Stimulated activated CD4-positive, alpha-beta T cell treated with anti-CD3 and anti-CD28 coated beads, Interleukin-1b, Interleukin-23, amount 100 ng/mL, for 48 hours (primary cell): ENCODE measurements at places on chromosomes 6 and 20.

GRCh38 chr6:38110481-38110971 is 291.0 kb downstream of the ZFAND3 start:
- no peak for DNase-seq

GRCh38 chr6:161353208-161353613 is 79.3 kb upstream of the AGPAT4 start:
- DNase-seq: no peak

- DNase-seq: no peak
Measured at GRCh38 chr20:7113577-7114466, 346.3 kb downstream of the BMP2 start.

- peak; percentile 79 for DNase-seq
Measured at GRCh38 chr20:48738399-48739304, 89.1 kb downstream of the PREX1 start.

- DNase-seq: no peak
Measured at GRCh38 chr6:1958257-1958656, 287.1 kb downstream of the GMDS start.

DNA sequence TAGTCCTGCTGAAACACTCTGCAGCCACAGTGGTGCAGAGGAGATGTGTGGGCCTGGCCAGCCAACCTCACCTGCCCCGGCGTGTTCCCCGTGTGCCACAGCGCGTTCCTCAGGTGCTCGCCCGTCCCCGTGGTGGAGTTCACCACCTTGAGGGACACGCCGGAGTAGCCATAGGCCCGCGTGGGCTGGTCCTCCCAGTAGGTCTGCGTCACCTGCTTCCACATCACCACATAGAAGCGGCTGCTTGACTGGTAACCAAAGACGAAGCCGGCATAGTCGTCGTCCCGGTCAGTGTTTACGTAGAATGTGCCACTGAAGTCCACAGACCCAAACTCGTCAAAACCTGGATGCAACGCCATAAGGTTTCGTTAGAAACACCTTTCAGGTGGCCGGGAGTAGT is 31.5 kb downstream of the THBS2 start:
- DNase-seq: no peak

DNA sequence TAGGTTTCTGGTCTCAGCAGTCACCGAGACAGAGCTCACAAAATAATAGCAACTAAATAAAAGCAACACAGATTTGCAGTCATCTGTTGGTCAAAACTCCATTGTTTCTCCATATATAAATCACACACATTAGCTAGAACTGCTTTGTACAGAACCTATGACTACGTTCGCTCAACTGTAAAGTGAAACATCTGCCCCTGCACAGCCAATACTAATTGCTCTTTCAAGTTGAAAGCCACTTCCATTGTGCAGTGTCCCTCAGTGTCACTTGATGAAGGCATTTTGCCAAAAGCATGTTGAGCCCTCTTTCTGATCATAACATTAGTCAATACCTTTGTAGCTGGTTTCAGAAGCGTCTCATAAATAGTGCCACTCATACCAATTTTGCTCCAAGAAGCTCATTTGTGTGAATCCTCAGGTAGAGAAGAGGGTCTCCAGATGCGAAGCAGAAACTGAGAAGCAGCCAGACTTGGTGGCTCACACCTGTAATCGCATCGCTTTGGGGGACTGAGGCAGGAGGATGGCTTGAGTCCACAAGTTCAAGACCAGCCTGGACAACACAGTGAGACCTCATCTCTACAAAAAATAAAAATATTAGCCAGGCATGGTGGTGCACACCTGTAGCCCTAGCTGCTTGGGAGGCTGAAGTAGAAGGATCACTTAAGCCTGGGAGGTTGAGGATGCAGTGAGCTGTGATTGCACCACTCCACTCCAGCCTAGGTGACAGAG is 68.9 kb downstream of the PERP start:
- no peak for DNase-seq

DNA sequence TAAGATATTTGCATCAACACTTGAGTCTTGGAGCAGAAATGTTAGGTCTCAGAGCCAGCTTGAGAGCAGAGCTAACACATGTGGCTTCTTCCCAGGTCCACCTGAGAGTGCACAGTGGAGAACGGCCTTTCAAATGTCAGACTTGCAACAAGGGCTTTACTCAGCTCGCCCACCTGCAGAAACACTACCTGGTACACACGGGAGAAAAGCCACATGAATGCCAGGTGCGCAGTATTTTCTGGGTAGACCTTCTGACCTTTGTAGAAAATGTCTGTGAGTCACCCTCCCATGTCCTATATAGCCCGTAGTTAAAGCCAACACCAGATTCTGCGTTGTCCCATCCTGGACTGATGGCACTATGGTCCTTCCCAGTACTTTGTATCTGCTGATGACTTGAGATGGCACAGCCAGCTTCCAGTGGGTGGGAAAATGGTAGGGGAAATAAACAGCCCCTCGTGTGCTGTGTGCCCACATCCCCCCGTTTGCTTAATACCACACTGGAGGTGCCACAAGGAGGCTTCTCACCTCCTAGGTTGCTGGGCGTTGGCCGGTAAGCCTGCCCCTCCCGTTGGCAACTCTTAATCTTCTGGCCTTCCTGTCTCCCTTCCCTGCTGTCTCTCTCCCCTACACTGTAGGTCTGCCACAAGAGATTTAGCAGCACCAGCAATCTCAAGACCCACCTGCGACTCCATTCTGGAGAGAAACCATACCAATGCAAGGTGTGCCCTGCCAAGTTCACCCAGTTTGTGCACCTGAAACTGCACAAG is 20.3 kb downstream of the PRDM1 start:
- DNase-seq: no peak

GRCh38 chr6:46174904-46175303 is 4.1 kb upstream of the ENPP5 start:
- no peak for DNase-seq

GRCh38 chr6:101626269-101626668 is 232.8 kb downstream of the GRIK2 start:
- DNase-seq: no peak

- no peak for DNase-seq
Measured at GRCh38 chr6:128573036-128573435, 52.6 kb upstream of the PTPRK start.

DNA sequence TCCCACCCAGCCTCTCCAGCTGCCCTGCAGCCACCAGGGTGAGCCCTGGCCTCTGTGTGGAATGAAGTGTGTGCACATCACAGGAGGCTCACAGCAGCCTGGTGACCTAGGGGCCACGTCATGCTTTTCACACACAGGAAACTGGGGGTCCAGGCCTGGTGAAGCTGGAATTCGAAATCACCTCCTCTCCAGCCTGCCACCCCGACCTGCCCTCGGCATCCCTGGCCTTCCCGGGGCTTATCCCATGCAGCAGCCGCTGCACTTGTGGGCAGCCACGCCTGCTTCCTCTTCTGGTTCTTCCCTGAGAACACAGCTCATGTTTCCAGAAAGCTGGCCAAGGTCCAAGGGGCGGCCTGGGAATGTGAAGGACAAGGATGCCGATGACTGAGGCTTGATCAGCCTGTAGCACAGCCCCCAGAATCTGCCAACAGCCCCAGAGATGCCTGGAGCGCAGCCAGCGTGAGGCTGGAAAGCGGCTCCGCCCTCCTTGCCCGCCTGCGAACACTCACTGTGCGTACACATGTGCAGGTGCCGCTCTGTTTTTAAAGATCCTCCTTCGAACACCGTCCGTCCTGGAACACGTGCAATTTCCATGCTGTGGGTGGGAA is 4.2 kb upstream of the NTSR1 start:
- no peak for DNase-seq

DNA sequence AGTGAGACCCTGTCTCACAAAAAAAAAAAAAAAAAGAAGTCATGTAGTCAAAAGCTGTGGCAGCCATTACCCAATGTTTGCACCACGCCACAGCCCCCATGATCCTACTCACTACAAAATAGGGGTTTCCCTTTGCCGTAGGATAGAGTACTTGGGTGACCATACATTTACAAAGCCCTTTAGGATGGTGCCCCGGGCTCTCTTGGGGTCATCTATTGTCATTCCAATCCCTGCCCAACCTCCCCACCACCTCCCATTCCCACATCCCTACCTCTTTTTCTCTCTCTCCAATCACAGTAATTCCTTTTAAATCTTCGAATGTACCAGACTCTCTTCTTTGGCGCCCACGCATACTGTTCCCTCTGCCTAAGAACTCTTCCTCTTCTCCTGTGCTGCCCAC is 74.6 kb downstream of the KIAA0319 start:
- no peak for DNase-seq

DNA sequence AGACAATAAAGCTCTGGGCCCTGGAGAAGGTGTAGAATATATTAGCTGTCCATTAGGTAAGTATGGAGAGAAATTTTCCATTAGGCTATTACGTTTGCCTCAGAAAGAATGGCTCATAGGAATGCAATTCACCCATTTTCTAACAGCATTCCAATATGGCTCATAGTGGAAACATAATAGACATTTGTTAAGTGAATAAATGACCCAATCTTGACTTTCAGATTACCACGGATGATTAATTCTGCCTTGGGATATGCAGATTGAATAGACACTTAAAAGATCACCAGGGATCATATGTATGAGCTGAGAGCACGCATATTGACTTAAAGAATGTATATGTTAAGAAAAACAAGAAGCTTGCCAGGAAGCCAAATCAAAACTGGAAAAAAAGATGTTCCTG is 209.1 kb upstream of the CDYL start:
- no peak for DNase-seq

- DNase-seq: peak; percentile 83
Measured at GRCh38 chr20:62977613-62978560, 25.4 kb downstream of the SLC17A9 start.

DNA sequence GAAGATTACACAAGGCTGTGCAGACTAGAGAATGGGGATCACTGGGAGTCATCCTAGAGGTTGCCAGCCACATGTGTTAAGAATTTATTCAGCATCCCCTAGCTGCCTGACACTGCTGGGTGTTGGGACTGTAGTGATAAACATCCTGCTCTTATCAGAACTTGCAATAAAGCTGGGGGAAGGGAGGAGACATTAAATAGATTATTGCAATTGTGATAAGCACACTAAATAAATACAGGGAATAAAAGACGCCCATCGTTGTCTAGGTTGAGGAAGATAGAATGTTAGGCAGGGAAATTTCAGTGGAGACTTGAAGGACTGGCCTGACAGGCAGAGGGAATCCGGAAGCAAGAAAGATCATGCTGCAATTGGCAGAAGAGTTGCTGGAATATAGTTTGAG is 33.2 kb upstream of the TRAM2 start:
- DNase-seq: no peak

DNA sequence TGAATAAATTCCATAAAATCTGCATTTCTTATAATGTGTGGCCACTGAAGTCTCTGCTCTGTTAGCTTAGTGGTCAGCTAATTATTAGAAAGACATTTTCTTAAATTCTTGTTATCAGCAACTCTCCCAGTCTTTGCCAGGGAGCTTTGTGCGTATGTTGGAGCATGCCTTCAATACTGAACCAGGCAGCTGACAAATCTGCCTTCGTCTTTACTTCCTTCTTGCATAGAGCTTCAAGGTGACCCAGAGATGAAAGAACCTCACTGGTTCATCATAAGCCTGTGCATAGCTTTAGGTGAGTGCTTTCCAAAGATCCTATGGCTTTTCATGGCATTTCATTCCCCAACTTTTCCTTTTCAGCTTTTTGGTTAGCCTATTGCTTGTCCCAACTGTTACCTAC is 43.0 kb upstream of the NELFCD start:
- no peak for DNase-seq

DNA sequence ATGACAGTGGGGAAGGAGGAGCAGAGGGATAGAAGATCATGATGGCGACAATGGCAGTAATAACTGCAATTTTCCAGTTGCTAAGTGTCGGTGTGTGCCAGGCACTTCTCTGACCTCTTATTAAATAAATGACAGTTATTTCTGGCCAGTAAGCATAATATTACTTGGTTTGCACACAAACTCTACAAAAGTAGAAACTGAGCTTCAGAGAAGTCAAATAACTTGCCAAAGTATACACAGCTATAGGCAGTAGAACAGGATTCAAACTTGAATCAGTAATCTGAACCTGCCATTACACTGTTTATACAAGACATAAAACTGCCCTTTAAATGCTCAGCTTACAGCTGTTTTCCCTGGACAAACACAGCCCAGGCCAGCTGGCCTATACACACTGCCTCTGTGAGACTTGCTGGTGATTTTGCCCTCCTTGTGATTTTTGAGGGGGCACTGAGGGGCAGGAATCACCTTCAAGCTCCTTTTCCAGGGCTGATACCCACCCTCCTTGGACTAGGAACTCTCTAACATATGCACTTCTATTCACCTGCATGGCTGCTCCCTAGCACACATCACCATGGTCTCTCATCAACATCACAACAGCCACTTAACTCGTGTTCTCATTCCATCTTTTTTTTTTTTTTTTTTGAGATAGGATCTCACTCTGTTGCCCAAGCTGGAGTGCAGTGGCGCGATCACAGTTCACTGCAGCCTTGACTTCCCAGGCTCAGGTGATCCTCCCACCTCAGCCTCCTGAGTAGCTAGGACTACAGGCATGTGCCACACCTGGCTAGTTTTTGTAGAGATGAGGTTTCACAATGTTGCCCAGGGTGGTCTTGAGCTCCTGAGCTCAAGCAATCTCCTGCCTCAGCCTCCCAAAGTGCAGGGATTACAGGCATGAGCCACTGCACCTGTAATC is 63.6 kb downstream of the SLC23A2 start:
- no peak for DNase-seq

- DNase-seq: peak; percentile 76
Measured at GRCh38 chr6:41278699-41279405, 7.6 kb downstream of the TREM1 start.

DNA sequence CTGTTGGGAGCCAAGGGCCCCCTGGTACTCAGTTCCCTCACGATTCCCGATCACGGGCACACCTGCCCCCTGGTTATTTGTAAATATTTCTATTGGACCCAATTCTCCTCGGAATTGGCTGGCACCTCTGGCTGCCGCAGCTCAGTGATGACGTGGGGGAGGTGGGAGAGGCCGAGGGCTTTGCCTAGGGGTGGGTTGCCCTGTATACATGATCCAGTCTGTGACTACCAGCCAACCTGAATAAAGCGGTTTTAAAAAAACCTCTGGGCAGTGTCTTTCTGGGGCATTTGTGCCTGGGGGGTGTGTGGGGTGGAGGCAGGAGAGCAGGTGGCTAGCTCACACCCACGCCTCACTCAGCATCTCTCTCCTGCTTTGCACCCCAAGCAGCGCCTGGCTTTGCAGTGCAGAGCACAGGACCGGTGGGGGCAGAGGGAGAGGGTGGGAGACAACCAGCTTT is 42.2 kb downstream of the VSTM2L start:
- DNase-seq: no peak

DNA sequence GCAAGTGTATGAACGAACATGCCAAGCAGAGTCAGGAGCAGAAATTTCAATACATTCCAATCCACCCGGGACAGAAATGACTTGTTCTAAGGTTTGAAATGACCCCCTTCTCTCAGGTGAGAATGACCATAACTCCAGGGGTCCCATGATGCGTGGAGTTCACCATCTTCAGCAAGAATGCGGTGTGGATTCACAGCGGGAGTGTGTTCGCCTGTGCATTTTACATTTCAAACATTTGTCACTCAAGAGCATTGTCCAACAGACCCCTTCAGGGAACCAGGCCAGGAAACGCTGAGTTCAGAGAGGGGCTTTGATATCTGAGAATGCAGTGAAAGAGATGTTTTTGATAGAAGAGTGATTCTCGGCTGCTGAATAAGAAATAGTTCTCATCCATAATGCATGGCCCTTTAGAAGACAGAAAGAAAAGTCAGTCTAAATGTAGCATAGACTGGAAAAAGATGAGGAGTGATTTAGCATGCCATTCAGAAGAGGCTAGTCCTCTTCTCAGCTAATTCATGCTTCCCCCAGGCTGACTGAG is 200.3 kb upstream of the KCNG1 start:
- DNase-seq: no peak

GRCh38 chr6:41392246-41392645 is 56.8 kb downstream of the NCR2 start:
- DNase-seq: no peak
